ENCODE measurements at places on chromosomes 1 and 21.

GRCh38 chr1:206866062-206866461, 639 bp downstream of the IL20 start:
- DNase-seq: no peak

- no peak for DNase-seq
These were observed 41.1 kb upstream of the RUNX3 start for GRCh38 chr1:24970926-24971875.

DNA sequence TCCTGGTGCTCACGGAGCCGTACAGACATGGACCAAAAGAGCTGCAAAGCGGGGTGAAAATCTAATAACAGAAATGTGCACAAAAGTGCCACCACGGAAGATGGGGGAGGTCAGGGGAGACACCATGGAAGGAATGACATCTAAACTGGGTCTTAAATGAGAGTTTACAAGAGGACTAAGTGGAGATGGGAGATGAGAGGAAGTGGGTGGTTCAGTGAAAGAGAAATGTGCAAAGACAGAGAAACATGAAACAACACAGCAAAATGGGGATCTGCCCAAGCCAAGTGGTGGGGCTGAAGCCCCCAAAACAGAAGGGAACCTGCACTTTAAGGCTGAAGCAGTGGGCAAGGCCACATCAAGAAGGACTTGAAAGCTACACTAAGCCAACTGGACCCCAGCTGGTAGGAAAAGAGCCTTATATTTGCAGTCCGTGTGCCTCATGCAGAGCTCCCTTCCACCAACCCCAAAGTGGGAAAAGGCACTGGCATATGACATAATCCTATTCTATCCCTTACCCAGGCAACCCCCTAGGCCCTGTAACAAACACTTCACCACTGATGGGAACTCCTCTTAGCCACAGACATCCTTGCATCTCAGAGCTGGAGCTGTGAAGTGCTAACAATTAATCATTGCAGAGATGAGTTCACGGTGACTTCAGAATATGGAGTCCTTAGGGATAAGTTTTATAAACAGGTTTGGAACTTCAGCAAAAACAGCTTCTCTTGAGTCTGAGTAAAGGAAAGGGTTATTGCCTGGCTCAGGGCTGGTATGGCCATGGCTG, 198.6 kb upstream of the EDN2 start:
- no peak for DNase-seq

DNA sequence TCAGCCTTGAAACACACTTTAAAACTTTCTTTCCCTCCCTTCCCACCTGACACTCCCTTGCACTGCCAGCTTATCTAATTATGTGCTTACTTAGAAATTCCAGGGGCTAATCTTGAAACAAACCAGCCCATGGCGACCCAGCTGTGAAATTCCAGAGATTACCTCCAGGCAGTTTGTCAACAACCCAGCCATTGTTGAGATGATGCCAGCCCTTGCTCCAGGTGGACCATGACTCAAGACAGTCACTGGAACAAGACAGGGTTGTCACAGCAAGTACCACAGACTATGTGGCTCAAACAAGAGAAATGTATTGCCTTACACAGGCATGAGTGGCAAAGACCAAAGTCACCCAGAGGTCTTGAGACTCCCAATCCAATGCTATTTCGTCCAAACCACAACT, 7.9 kb downstream of the FYB2 start:
- DNase-seq: no peak

- DNase-seq: no peak
These were observed 44.6 kb downstream of the RASSF5 start for GRCh38 chr1:206551986-206552326.

DNA sequence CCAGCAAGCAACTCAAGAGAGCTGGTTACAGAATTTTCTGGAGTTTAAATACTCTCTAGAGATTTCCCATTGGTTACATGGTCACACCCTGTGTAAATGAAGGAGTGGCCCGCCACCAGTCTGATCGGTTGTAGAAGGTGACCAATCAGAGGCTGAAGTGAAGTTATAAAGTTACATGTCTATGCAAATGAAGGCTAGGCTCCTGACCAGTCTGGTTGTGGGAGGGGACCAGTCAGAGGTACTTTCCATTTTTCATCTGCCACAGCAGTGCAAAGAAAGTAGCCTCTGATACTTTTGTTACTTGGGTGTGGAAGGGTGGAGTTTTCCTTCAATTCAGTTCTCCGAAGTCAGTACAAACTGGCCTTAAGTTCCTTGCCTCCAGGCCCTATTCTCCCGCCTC, 273.7 kb downstream of the BARHL2 start:
- DNase-seq: no peak

DNA sequence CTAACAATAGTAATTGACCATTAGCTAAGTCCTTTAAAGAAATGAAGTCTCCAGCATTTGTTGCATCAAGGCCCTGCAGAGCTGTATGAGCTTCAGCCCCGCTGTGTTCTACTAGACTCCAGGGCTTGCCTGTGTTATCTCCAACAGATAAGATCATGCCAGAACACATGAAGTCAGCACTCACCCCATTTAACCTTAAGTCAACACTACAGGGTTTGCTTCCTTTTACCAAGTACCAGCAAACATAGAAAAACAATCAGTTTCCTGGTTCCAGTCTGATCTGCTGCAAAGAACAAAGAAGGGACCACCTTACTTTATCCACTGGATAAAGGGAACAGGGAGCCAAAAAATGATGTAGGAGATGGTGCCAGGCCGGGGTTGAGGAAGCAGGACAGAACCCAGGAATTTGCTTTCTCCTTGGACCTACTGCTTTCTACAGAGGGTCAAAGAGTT, 41.3 kb upstream of the ENAH start:
- DNase-seq: peak; percentile 45

GRCh38 chr21:20968391-20968790, 29.8 kb upstream of the NCAM2 start:
- DNase-seq: no peak

- no peak for DNase-seq
These were observed 24.6 kb downstream of the NTPCR start for GRCh38 chr1:232974971-232975370.

- DNase-seq: no peak
These were observed 45.4 kb upstream of the DIP2A start for GRCh38 chr21:46413365-46413696.
